ENCODE measurements at places on chromosomes 11 and 22.

GRCh38 chr11:117809236-117810055 is 12.4 kb upstream of the DSCAML1 start:
- peak; percentile 33 for DNase-seq

GRCh38 chr22:46056546-46057245 is 79.7 kb upstream of the WNT7B start:
- DNase-seq, result no peak

DNA sequence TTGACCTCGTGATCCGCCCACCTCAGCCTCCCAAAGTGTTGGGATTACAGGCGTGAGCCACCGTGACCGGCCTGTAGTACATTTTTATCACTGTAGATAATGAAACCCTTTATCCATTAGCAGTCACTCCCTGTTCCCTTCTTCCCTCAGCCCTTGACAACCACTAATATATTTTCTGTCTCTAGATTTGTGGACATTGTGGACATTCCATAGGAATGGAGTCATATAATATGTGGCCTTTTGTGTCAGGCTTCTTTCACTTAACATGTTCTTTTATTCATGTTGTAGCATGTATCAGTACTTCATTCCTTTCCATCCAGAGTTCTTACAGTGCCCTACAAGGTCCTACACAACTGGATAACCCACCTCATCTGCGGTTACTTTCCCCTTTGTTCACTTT is 30.5 kb downstream of the RRM1 start:
- DNase-seq, result peak; percentile 43

GRCh38 chr11:106503901-106504300 is 426.4 kb downstream of the AASDHPPT start:
- DNase-seq, result peak; percentile 45

GRCh38 chr11:60701469-60701818 is 2.0 kb downstream of the MS4A8 start:
- no peak for DNase-seq

DNA sequence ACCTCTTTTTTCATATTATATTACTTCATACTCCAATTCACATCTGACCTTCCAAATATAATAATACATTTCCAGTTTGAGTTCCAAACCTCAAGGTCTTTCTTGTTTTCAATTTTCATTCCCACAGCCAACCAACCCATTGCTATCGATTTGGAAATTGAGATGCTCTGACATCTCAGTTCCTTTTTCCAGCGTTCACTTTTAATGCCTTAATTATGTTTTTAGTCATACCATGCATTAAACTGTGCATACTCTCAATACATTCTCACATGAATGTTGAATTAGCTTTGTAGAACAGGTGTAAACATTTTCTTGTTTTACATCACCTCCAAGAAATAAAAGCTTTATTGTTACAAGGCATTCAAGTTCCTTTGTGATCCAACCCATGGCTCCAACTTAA is 294.2 kb upstream of the ANO3 start:
- no peak for DNase-seq

GRCh38 chr22:46288846-46289243 is 7.8 kb upstream of the GTSE1 start:
- no peak for DNase-seq

- no peak for DNase-seq
These were observed 60.8 kb downstream of the FAM76B start for GRCh38 chr11:95728790-95729189.

GRCh38 chr22:49224243-49224642 is 603.4 kb downstream of the BRD1 start:
- DNase-seq, result no peak

DNA sequence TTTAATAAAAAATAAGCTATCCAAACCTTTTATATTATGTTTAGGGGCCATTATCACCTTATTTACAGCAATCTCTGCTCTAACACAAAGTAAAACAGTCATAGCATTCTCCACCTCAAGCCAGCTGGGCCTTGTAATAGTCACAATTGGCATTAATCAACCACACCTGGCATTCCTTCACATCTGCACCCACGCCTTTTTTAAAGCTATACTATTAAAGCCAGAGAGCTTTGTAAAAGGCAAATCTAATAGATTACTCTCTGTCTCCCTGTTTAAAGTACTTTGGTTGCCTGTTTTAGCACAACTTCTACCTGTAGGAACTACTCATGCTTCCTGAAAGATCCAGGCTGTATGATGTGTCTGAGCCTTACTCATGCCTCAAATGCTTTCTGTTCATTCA is 113.1 kb downstream of the CSNK2A3 start:
- DNase-seq, result no peak

DNA sequence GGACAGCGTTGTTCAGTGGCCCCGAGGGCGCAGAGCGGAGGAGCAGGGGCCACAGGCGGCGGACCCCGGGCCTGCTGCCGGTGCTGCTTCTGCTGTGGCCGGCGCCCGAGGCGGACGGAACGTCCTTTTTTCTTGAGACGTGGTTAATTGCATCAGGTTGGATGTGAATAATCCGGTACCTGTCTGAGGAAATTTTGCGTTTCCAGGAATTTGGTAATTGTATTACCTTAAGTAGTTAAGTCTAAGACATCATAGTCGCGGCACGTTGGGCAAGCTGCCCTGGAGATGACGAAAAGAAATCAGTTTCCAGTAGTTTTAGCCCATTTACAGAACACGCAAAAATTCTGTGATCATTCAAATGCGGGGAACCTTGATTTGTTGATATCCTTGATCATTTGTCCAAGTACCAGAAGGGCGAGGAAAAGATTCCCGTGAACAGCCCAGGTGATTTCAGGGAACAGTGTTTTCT is 789 bp downstream of the SPECC1L start:
- DNase-seq, result peak; percentile 33

GRCh38 chr11:74388678-74389327 is 9.4 kb downstream of the PGM2L1 start:
- peak; percentile 58 for DNase-seq

DNA sequence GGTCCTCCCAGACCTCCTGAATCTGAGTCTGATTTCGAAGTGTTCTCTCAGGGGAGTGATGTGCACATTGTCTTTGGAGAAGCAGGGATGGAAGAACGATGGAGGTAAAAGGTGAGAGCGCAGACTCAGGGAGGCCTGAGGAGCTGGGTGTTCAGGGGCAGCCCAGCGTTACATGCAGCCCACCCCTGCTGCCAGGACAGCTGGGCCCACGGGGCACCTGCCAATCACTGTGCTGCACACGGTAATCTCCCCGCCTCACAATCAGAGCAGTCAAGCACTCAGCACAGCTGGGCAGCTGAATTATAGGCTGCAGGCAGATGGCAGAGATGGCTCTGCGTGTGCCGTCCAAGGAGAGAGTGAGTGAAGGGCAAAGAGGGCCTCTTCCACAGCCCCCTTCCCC is 17.9 kb upstream of the HTR3A start:
- no peak for DNase-seq

- no peak for DNase-seq
These were observed 21.2 kb upstream of the MAP6 start for GRCh38 chr11:75689863-75690609.

DNA sequence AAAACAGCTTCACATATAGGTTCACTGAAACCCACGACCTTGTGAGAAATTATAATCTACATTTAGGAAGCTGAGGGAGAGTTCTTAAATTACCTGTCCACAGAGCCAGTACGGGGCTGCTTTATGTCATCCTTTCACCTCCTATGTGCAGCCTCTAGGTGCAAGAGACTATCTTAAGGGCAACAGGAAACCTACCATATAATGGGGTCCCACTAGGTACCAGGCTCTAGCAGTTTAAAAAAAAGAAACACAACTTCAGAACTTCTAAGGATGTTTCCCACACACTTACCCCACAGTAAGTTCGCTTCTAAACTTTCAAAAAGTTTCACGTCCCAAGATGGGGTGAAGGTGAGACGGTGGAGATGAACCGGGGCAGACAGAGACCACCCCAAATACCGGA is 573 bp downstream of the STK33 start:
- DNase-seq, result no peak

DNA sequence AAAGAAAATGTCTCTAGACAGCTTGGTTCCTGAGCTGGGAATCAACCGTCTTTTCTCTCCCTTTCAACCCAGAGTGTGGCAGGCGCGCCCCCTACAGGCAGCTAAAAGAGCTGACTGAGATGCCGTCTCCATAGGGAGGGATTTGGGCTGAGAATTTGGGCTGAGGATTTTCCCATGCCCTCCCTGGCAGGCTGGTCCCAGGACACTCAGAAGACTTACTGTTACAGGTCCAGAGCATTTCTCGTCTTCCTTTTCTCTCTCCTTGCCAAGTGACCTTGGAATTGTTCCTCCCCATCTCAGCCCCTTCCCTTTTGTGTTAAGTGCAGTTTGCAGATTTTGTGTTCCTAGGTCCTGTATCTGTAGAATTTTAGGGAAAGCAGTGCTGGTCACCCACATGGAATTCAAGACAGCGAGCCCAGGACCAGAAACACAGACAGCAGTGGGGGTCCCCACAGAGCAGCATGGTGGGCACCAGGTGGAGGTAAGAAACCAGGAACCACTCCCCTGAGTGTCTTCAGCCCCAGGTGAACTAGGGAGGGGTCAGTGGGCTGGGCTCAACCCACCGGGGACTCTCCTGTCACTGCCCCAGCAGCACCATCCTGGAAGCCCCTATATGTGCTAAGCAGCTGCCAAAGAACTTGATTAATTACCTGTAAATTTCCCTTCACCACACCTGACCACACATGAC is 9.9 kb upstream of the IGLL5 start:
- DNase-seq, result peak; percentile 64

DNA sequence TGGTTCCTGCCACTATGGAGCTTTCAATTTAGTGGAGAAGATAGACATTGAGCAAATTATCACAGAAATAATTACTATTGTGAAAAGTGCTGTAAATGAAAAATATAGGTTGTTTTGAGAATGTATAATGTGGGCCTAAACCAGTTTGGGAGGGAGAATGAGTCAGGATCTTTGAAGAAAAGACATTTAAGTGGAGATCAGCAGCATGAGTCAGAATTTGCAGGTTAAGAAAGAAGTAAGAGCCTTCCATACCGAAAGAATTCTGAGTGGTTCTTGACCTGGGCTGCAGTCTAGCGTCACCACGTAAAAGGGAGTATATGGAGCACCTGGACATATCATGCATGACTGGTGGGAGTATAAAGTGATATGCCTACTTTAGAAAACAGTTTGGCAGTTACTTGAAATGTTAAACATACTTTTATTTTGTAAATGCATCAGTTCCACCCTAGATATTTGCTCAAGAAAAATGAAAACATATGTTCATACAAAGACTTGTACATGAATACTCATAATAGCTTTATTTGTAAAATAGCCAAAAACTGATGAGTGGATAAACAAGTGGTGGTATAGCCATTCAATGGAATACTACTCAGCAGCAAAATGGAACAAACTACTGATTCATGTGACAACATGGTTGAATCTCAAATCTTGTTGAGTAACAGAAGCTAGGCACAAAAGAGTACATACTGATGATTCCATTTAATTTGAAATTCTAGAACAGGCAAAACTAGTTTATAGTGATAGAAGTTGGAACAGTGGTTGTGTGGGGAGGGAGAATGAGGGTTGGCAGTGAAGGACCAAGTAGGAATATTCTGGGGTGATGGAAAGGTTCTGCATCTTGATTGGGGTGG is 99.2 kb downstream of the STIM1 start:
- DNase-seq, result peak; percentile 66

DNA sequence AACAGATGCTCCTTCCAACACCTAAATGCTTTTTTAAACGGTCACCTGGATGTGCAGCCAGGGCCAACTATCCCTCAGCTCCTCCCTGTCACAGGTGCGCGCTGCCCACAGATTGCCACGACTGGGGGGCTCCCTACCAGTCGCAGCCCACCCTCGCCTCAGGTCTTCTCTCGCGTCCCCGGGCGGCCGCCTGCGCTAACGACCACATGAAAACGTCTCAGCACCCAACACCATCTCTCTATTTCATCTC is 469 bp downstream of the ZBED5 start:
- no peak for DNase-seq

- DNase-seq, result peak; percentile 39
These were observed 653 bp downstream of the IL18BP start for GRCh38 chr11:71999362-71999761.

DNA sequence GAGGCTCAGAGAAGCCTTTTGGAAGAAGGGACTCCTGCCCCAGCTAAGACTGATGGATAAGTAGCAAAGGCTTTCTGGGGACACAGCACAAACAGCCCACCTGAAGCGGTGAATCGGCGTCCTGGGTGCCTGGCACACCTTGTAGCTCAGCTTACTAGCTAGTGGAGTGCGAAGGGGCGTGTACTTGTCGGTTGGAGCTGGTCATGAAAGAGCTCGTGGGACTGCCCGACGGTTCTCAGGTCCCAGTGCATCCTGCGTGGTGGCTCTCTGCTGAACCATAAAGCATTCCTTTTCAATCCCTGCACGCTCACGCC is 690 bp upstream of the UVRAG start:
- DNase-seq, result no peak

DNA sequence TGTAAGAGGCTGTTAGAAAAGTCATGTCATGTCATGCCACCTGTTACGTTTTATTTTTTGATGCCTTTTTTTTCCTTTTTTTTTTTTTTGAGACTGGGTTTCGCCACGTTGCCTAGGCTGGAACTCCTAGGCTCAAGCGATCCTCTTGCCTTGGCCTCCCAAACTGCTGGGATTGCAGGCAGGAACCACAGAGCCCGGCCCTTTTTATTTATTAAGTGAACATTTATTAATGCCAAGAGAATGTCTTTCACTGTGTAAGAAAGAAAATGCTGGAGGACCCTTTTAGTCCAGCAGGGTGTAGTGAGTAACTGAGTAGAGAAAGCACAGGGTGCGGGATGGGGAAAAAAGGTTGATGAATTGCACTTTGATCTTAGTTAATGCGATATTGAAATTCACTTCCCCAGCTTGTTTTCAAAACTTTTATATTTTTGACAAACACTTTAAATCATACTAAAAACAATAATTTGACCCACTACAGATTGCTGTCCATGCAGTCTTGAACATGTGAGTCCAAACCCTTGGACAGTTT is 2.3 kb upstream of the XBP1 start:
- DNase-seq, result no peak

DNA sequence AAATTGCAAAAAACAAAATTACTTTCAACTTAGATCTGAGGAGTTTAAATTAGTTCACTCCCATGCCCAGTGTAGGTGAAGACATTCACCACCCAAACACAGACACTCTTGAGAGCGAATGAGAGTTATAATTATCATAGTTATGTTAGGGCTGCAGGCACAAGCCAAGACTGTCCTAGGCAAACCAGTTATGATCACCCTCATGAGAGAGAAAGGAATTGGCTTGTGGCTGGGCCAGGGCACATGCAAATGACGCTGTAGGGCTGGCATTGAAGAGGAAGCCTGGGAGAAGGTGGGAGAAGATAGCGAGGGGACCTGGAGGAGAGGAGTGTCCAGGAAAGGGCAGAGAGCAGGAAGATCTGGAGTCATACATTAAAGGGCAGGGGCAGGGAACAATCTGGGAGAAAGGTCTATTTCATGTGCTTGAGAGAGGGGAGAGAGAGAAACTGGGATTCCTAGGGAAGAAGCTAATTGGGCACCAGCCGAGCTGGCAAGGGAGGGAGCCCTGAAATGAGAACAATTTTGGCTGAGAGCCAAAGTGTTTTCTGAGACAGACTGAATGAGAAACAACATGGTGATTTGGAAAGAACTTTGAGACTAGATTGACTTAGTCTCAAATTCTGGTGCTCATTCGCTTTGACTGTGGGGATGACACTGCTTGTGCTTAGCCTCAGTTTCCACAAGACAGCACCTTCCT is 279.9 kb downstream of the KIRREL3 start:
- no peak for DNase-seq

Data from iris pigment epithelial cell (primary cell).